ENCODE measurements at places on chromosomes 11 and 22. TPM values are rescaled to one million over a fixed set of nuclear protein-coding genes. Genes with fewer than 3 reads are reported as not detected.

The CRACR2B gene
- 0.41 TPM for total RNA-seq

The FAM227A gene
- 0.36 TPM for total RNA-seq

The SLC17A6 gene
- not detected for total RNA-seq

The TMEM86A gene
- 0.15 TPM for total RNA-seq

The B4GAT1 gene
- total RNA-seq: 5.8 TPM

The POU2AF2 gene
- not detected for total RNA-seq

The HSPB2 gene
- not detected for total RNA-seq

The C2CD2L gene
- total RNA-seq: 20.8 TPM

The CTSW gene
- total RNA-seq: 0.95 TPM

The ALG8 gene
- total RNA-seq: 35.1 TPM

The APOBEC3A gene
- not detected for total RNA-seq

The RAB3IL1 gene
- total RNA-seq: 0.74 TPM

The OR5AP2 gene
- total RNA-seq: not detected

The ZP1 gene
- total RNA-seq: not detected

The FOLH1 gene
- not detected for total RNA-seq

The INS gene
- not detected for total RNA-seq

The OR56B1 gene
- not detected for total RNA-seq

The MS4A10 gene
- not detected for total RNA-seq

The PATE2 gene
- not detected for total RNA-seq

The KLHDC7B gene
- total RNA-seq: 7.4 TPM

The IL18 gene
- total RNA-seq: not detected

The CLTCL1 gene
- 1.0 TPM for total RNA-seq

The TMEM138 gene
- 35.6 TPM for total RNA-seq

The PRG3 gene
- total RNA-seq: not detected

The EHF gene
- not detected for total RNA-seq

The OR4A16 gene
- not detected for total RNA-seq

The VSIG10L2 gene
- total RNA-seq: not detected

The UPK3A gene
- not detected for total RNA-seq

The APOA5 gene
- not detected for total RNA-seq

The RPS19BP1 gene
- total RNA-seq: 52.0 TPM

Measured in activated naive CD4-positive, alpha-beta T cell treated with anti-CD3 and anti-CD28 coated beads for 36 hours (primary cell).